ENCODE measurements at places on chromosomes 1 and 21. TPM values are rescaled to one million over a fixed set of nuclear protein-coding genes. Genes with fewer than 3 reads are reported as not detected.

- H3K27me3 ChIP-seq: no peaks in the 10 kb centered on the region
- no peaks in the 10 kb centered on the region for H3K4me1 ChIP-seq
- no peak for DNase-seq
- no peaks in the 10 kb centered on the region for H3K36me3 ChIP-seq
- H3K27ac ChIP-seq: no peak overlapping the region
Observed at GRCh38 chr21:31425138-31425537, 81.1 kb upstream of the TIAM1 start.

GRCh38 chr21:32348604-32349332 lies 44.0 kb downstream of the URB1 start:
- no peak overlapping the region for H3K4me3 ChIP-seq
- H3K27me3 ChIP-seq: no peaks in the 10 kb centered on the region
- H3K36me3 ChIP-seq: peaks cover 18% of the 10 kb centered on the region
- no peaks in the 10 kb centered on the region for H3K4me1 ChIP-seq
- DNase-seq: peak; percentile 31
- H3K27ac ChIP-seq: no peak overlapping the region

DNA sequence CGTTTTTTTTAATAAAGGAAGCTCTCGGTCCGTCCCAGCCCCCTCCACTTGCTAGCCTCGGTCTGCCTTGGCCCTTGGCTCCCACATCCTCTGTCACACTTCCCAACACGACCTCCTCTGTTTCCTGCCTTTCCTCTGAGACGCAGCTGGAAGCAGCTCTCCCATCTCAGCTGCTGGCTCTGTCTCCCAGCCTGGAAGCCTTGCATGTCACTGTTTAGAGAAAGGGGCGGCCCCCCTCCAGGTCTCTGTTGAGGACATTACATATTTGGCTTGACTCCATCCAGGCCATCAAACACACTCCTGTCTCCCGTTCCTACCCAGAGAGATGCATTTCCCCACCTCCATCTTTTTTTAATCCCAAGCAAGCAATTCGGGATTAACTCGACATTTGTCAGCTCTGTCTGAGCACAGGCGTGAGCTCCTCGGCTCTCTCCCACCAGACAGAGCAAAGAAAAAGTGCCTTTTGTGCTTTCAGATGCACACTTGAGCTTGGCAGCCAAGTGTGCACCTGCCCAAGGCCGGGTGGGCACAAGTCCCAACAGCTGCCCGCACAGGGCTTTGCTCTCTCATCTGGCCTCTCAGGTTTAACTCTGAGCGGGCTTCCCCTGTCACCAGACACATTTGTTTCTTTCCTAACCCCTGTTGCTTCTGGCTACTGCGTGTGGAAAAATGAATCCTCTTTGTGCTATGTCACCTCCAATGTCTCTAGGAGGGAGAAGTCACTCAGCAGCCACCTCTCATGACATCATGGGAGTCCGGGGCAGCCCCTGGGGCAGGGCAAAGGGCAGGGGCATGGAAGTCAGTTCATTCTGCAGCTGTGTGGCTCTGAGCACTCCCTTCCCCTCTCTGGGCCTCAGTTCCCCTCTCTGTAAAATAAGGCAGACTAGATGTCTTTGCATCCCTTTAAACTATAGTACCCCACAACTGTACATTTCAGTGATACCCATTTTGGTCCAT lies 108.3 kb downstream of the KCND3 start:
- H3K4me1 ChIP-seq: no peaks in the 10 kb centered on the region
- no peaks in the 10 kb centered on the region for H3K36me3 ChIP-seq

- no peak for DNase-seq
- no peaks in the 10 kb centered on the region for H3K4me1 ChIP-seq
- no peaks in the 10 kb centered on the region for H3K27me3 ChIP-seq
- H3K36me3 ChIP-seq: no peaks in the 10 kb centered on the region
Observed at GRCh38 chr1:79928901-79929300, 922.4 kb upstream of the ADGRL4 start.

DNA sequence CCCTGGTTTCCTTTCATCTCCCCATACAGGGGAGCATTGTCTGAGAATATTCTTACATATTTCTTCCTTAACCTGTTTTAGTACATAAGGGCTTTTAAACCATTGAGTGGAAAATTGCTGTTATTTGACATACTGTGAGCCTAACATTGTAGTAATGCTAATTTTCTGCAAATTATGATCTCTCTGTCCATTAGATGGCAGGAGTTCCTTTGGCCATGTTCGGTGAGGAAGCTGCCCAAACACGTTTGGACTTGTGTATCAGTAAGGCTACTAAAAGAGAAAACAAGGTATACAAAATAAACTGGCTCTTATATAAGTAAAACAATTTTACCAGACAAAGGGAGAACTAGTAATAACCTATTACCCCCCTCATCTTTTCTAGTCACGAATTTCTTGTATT lies 29.2 kb downstream of the CDC7 start:
- no peaks in the 10 kb centered on the region for H3K27me3 ChIP-seq
- no peak overlapping the region for H3K27ac ChIP-seq
- no peak for DNase-seq
- no peaks in the 10 kb centered on the region for H3K4me1 ChIP-seq

DNA sequence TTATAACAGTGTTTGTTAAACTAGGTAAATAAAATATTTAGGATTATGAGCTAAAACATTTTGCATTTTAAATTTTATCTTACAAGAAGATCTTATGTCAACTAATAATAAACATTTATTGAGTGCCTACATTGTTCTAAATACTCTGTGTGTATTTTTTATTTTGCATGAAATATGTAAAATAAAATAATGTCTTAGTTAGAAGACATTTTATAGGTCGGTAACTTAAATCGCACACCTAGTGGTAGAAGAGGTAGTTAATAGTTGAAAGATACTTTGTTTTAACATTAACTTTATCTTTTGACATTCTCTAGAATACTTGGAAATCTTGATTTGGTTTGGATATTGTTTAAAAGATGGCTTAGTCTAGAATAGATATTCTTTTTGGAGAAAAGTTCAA lies 60.5 kb downstream of the RPS6KC1 start:
- H3K27ac ChIP-seq: no peak overlapping the region
- H3K27me3 ChIP-seq: no peaks in the 10 kb centered on the region
- H3K36me3 ChIP-seq: no peaks in the 10 kb centered on the region
- no peak overlapping the region for H3K4me3 ChIP-seq
- no peaks in the 10 kb centered on the region for H3K4me1 ChIP-seq
- no peak for DNase-seq

DNA sequence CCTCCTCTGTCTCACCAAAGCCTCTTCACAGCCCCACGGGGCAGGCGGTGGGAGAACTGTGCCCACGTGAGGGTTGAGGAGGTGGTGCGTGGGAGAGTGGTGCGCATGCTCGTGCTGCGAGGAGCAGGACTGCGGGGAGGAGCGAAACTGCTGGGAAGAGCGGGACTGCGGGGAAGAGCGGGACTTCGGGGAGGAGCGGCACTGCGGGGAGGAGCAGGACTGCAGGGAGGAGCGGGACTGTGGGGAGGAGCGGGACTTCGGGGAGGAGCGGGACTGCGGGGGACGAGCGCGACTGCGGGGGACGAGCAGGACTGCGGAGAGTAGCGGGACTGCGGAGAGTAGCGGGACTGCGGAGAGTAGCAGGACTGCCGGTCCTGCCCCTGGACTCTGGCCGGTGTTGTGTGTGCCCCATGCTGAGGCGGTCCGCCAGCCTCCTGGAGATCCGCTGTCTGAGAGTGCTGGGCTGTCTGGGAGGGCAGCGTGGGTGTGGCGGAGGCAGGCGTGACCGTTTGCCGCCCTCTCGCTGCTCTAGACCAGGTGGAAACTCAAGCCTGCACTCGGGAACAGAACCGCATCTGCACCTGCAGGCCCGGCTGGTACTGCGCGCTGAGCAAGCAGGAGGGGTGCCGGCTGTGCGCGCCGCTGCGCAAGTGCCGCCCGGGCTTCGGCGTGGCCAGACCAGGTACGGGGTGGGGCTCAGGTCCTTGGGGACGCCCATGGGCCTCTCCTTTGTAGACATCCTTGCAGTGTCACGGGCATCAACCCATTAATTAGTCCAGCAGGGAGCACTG lies 24.6 kb downstream of the TNFRSF1B start:
- H3K4me1 ChIP-seq: no peaks in the 10 kb centered on the region
- DNase-seq: no peak
- H3K27ac ChIP-seq: no peak overlapping the region

DNA sequence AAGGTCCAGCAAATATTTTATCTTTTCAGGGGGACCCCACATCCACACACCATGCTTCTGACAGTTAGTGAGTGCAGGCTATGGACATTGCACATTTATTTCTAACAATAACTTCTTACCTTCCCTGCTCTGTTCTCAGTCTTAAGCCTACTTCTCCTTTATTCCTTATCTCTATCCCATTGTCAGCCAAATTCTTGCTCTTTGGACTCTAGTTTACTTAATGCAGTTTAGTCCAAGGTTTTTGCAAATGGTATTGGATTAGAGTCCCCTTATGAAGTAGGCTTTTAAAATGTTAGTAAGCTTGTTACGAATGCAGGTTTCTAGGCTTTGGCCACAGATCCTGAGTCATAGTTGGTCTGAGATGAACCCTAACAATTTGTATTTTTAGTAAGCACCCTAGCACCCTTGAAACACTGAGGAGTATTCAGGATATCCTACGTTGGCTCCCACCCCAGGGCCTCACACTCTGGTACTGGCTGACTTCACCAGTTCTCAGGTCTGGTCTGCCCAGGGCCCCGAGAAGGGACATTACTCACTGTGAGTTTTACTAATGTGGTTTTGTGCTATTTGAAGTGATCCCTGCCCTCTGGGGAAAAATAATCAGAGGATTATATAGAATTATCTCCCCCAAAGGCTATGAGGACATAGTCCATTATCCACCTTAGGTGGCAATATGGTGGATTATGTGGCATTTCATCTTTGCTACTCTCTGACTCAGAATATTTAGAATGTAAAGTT lies 239.5 kb downstream of the TGFB2 start:
- H3K27ac ChIP-seq: no peak overlapping the region
- no peaks in the 10 kb centered on the region for H3K36me3 ChIP-seq
- H3K4me1 ChIP-seq: no peaks in the 10 kb centered on the region
- no peak for DNase-seq

GRCh38 chr21:43922949-43923348 lies 57.9 kb downstream of the AGPAT3 start:
- no peak overlapping the region for H3K27ac ChIP-seq
- DNase-seq: no peak
- H3K36me3 ChIP-seq: no peaks in the 10 kb centered on the region
- H3K4me3 ChIP-seq: no peak overlapping the region
- no peaks in the 10 kb centered on the region for H3K27me3 ChIP-seq

DNA sequence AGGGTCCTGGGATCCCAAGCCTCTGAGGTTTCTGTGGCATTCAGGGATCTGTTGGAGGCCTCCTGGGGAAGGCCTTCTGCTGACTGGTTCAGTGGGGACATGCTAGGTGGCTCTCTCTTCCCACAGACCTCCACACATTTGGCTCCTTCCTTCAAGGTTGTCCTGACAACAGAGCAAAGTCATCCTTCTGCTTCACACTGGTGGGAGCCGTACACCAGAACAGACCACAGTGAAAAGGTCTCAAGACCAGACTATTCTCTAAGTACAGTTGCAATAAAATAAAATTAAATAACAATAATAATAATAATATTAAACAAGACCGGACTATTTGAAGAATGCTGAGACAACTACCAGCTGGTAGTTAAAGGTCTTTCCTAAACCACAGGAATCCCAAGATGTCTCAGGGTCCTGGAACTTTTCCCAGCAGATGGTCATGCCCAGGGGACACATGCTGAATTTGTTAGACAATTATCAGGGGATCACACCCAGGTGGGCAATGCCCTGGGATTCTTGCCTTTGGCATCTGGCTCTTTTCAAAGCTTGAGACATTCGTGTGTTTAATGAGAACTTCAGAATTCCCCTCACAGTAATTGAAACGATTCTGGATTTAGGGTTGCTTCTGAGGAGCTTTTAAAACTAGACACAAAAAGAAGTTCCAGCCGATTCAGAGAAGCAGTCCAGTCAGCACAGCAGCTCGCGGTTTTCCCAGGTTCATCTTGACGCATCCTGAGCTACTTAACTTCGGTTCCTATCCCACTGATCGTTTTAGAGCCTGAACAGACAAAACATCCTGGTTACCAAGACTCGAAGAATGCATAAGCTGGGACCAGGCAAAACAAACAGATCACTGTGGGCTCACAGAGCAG lies 22.9 kb downstream of the HTR1D start:
- H3K27ac ChIP-seq: no peak overlapping the region
- H3K4me1 ChIP-seq: no peaks in the 10 kb centered on the region
- H3K36me3 ChIP-seq: no peaks in the 10 kb centered on the region
- DNase-seq: no peak
- no peaks in the 10 kb centered on the region for H3K27me3 ChIP-seq

GRCh38 chr21:34335316-34335715 lies 28.5 kb upstream of the KCNE2 start:
- H3K27me3 ChIP-seq: no peaks in the 10 kb centered on the region
- DNase-seq: no peak
- no peaks in the 10 kb centered on the region for H3K4me1 ChIP-seq

DNA sequence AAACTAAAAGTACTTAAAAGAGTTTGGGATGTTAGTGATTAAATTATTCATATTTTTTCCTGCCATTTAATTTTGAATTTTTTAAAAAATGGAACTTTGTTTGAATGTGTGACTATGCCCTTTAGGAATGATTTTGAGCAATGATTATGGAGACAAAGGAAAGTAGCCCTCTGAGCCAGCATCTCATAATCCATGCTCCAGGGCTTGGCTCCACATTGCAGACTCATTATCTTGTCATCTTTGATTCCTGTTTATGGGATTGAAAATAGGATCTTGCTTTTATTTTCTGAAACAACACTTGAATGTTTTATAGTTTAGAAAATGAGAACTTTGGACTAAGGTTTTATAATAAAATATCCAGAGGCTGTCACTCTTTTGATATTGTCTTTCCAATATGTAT lies 14.5 kb downstream of the AXDND1 start:
- no peak for DNase-seq
- H3K27me3 ChIP-seq: no peaks in the 10 kb centered on the region
- H3K4me1 ChIP-seq: no peaks in the 10 kb centered on the region
- H3K4me3 ChIP-seq: no peak overlapping the region
- H3K36me3 ChIP-seq: no peaks in the 10 kb centered on the region

DNA sequence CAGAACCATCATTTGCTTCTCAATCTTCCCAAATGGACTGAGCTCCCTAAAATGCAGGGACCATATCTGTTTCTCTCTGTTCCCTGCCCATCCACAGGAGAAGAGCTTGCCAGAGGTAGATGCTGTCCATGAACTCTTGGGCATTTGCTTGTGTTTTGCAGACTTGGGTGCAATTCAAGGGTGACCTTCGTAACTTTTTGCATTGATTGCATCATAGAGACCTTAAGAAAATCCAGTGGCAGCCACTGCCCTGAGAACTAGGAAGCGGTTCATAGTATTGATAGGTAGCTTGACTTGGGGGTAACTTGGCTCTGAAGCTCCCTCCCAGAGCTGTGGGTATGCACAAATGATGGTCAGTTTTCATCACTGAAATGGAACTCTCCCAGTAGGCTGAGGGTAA lies 34.3 kb upstream of the EDEM3 start:
- no peaks in the 10 kb centered on the region for H3K27me3 ChIP-seq
- H3K36me3 ChIP-seq: no peaks in the 10 kb centered on the region
- no peak overlapping the region for H3K27ac ChIP-seq
- DNase-seq: no peak
- no peak overlapping the region for H3K4me3 ChIP-seq

GRCh38 chr1:57916041-57916440 lies 492.2 kb upstream of the DAB1 start:
- no peaks in the 10 kb centered on the region for H3K36me3 ChIP-seq
- no peak overlapping the region for H3K4me3 ChIP-seq

CSF1 gene
- 18.1 TPM for total RNA-seq

POU3F1 gene
- total RNA-seq: not detected

TTLL7 gene
- total RNA-seq: 5.0 TPM

OR2G3 gene
- total RNA-seq: not detected

C2CD4D gene
- 1.6 TPM for total RNA-seq

TTC39A gene
- 148 TPM for total RNA-seq

KPRP gene
- total RNA-seq: not detected

OLFML2B gene
- total RNA-seq: 0.57 TPM
